Left renal cortex interstitium (tissue), 4 donors: ENCODE measurements at places on chromosomes 2 and 18. TPM values are rescaled to one million over a fixed set of nuclear protein-coding genes. Genes with fewer than 3 reads are reported as not detected.

VWC2L gene
- polyA plus RNA-seq: 0.07 TPM

ABCB11 gene
- polyA plus RNA-seq: 0.13 TPM

MTLN gene
- polyA plus RNA-seq: 25.8 TPM

MCM6 gene
- polyA plus RNA-seq: 59.9 TPM

CNPPD1 gene
- polyA plus RNA-seq: 62.4 TPM

TNS1 gene
- 56.7 TPM for polyA plus RNA-seq

RGPD4 gene
- 0.06 TPM for polyA plus RNA-seq

GKN2 gene
- 0.17 TPM for polyA plus RNA-seq

INSIG2 gene
- polyA plus RNA-seq: 32.2 TPM

PLEK gene
- 6.8 TPM for polyA plus RNA-seq

CELF4 gene
- polyA plus RNA-seq: 4.9 TPM

ZSCAN30 gene
- polyA plus RNA-seq: 26.6 TPM

SPC25 gene
- polyA plus RNA-seq: 19.0 TPM
